ENCODE measurements at places on chromosomes 3 and 15. TPM values are rescaled to one million over a fixed set of nuclear protein-coding genes. Genes with fewer than 3 reads are reported as not detected.
A peak's percentile ranks its signal among the peaks of the same experiment; 100 is the strongest.

DNA sequence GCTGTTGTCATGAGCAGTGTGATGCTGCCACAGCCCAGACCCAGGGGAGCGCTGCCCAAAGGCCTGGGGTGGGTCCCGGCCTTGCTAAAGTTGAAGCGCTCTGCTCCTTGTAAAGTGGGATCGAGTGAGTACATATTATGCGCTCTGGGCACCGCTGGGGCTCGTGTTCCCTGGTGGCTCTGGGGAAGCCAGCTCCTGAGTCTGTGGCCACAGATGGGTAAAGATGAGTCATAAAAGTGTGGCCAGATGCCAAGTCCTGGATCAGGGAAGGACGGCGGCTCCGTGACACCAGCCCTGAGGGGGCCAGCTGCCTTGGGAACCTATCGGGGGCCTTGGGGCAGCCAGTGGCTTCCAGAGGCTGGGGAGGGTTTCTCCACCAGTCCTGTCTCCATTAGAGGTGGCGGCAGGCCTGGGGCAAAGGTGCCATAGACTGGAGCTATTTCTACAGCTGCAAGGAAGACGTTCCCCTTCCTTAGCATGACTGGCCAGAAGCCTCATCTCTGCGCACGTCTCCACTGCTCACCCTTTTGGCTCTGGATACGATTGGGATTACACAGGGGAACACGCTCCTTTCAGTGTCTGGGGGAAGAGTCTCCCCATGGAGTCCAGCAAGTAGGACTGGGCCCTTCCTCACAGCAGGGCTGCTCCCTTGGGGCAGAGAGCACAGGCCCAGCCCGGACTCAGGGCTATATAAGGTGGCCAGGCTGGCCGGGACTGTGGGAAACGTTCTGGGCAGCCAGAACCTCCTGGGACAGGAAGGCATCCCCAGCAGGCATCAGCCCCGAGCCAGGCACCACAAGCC is 1.2 kb upstream of the ITIH4 start:
- H3K4me1 ChIP-seq = peaks cover 6% of the 10 kb centered on the region
- H3K27me3 ChIP-seq = no peaks in the 10 kb centered on the region
- no peak overlapping the region for H3K27ac ChIP-seq

DNA sequence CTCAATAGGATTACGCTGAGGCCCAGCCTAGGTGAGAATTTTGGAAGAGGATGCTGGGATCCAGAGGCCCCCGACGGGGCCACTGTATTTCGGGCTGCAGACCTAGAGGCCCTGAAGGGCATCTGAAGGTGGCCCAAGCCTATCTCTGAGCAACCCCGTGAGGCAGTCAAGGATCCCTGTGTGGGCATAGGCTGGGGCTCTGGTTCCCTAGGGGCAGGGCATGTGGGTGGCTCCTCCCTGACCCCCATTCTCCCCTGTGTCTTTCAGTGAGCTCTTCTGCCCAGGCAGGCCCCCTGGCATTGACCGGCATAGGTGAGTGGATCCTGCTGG is 216.0 kb downstream of the SNRPN start:
- no peaks in the 10 kb centered on the region for H3K36me3 ChIP-seq
- DNase-seq = peak; percentile 8
- H3K4me3 ChIP-seq = no peak overlapping the region
- H3K27ac ChIP-seq = no peak overlapping the region

The PLCB2 gene
- total RNA-seq = 14.9 TPM

The GPR62 gene
- total RNA-seq = not detected

DNA sequence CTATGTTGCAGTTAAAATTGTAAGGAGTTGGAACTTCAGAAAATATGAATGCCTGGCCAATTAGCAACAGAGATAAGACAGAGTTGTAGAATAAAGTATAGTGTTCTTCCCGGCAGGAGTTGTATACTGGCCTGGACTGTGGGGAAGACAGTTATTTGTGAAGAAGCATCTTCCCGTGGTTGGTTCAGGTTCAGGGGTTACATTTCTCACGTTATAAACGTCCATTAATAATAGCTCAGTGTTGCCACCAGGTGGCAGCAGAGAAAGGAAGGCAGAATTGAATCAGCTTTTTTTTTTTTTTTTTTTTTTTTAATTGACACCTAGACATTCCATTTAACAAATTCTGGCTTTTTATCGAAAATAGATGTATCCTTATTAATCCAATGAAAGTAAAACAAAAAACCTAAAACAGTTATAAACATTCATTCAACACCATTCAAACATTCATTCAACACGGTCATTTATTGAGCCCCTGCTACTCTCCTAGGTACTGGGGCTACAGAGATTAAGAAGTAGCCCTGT is 66.4 kb upstream of the NR2E3 start:
- no peaks in the 10 kb centered on the region for H3K4me1 ChIP-seq
- no peak for DNase-seq
- no peaks in the 10 kb centered on the region for H3K27me3 ChIP-seq
- H3K4me3 ChIP-seq = no peak overlapping the region
- no peaks in the 10 kb centered on the region for H3K36me3 ChIP-seq

DNA sequence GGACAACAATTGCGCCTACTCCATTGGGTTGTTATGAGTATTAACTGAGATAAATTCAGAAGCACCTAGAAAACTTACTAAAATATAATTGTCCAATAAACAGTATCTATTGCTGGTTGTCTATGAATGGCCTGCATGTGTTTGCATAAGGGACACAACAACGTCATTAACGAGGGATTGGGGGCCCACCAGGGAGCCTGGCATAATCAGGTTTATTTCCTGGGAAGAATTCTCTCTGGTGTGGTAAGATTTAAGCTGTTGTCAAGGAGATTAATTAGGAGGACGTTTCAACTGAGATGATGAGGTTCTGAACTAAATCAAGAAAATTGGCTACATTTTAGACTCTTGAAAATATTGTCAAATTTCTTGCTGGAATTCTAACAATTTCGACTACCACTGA is 176.1 kb upstream of the CDIN1 start:
- no peak for DNase-seq
- H3K4me1 ChIP-seq = no peaks in the 10 kb centered on the region
- no peak overlapping the region for H3K4me3 ChIP-seq

The GPR15 gene
- 5.1 TPM for total RNA-seq

Data from Peyer's patch (tissue), 4 donors.